Lung (tissue), 17 donors: ENCODE measurements at places on chromosomes 3 and 15. TPM values are rescaled to one million over a fixed set of nuclear protein-coding genes. Genes with fewer than 3 reads are reported as not detected.
A peak's percentile ranks its signal among the peaks of the same experiment; 100 is the strongest.

GRCh38 chr3:152122851-152123250, 145.9 kb upstream of the MBNL1 start:
- H3K36me3 ChIP-seq = no peaks in the 10 kb centered on the region
- no peak overlapping the region for H3K4me3 ChIP-seq
- H3K4me1 ChIP-seq = no peaks in the 10 kb centered on the region
- no peak for DNase-seq
- H3K27me3 ChIP-seq = no peaks in the 10 kb centered on the region
- no peak overlapping the region for H3K27ac ChIP-seq

GRCh38 chr3:110677506-110677905, 394.1 kb upstream of the NECTIN3 start:
- peaks cover 12% of the 10 kb centered on the region for H3K4me1 ChIP-seq
- H3K27me3 ChIP-seq = no peaks in the 10 kb centered on the region
- H3K36me3 ChIP-seq = no peaks in the 10 kb centered on the region
- DNase-seq = no peak
- no peak overlapping the region for H3K27ac ChIP-seq

DNA sequence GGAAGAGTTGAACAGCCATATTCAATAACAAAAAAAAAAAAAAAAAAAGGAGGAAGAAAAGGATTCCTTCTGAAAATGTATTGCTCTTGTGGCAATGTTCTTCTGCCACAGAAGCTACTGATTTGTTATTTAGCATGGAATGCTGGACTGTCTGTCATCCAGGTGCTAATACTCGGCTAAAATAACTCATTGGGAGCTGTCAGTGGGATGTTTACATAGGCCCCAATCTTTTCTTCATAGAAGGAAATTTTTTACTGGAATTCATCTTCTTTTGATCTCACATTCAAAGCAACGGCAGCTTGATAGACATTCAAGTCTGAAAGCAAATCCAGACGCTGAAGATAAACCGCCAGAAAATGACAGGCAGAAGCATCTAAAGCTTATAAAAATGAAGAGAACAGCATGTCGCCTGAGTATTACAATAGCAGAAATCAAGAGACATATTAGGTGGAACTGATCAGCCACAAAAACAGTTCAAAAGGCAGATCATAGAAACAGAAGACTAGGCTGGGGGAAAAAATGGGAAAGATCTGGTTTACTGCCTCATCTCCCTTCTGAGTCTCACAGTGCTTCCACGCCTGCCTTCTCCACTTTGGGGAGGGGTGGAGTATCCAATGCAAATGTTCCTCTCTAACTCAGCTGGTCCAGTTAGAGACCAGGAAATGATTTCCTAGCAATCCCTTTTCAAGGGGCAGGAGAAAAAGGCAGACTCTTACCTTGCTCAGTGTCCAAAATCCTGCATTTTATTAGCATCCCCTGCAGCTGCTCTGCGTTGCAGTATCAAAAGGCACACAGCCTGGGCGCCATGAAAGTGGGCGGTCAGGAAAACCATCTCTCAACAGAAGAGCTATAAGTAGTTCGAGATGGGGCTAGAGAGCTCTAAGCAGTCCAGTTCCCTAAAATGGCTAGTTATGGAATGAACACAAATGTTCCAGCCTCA, 451.9 kb downstream of the FOXP1 start:
- no peaks in the 10 kb centered on the region for H3K36me3 ChIP-seq
- no peak overlapping the region for H3K4me3 ChIP-seq
- peaks cover 84% of the 10 kb centered on the region for H3K4me1 ChIP-seq
- DNase-seq = no peak

GRCh38 chr3:108441518-108441917, 68.9 kb downstream of the MYH15 start:
- no peaks in the 10 kb centered on the region for H3K36me3 ChIP-seq
- no peaks in the 10 kb centered on the region for H3K27me3 ChIP-seq
- peak; percentile 35 for DNase-seq
- H3K27ac ChIP-seq = no peak overlapping the region
- H3K4me1 ChIP-seq = peaks cover 13% of the 10 kb centered on the region

- no peaks in the 10 kb centered on the region for H3K27me3 ChIP-seq
- H3K4me1 ChIP-seq = no peaks in the 10 kb centered on the region
- no peak for DNase-seq
- H3K36me3 ChIP-seq = peaks cover 13% of the 10 kb centered on the region
- H3K4me3 ChIP-seq = no peak overlapping the region
- H3K27ac ChIP-seq = no peak overlapping the region
These were observed 7.0 kb downstream of the EBLN2 start for GRCh38 chr3:73068419-73068818.

DNA sequence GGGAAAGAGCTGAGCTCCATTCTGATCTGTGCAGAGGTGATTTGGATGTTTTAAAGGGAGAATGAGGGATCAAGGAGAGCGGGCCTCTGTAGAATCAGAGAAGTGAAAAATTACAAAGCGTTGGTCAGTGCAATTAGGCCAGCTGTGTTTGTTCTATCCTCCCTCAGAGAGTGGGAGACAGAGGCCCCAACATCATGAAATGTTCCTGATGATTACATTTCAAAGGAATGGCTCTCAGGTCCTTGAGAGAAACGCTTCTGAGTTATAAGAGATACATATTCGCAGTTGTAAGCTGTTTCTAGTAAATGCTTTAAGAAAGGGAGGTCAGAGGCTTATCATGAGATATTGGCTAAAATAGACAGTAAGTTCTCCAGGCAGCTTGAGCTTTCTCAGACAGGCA, 15.7 kb upstream of the CAND2 start:
- H3K27me3 ChIP-seq = no peaks in the 10 kb centered on the region
- H3K36me3 ChIP-seq = no peaks in the 10 kb centered on the region
- H3K4me1 ChIP-seq = peaks cover 1% of the 10 kb centered on the region
- DNase-seq = no peak

GRCh38 chr15:67832031-67832551, 6.8 kb downstream of the SKOR1 start:
- no peak for DNase-seq
- H3K4me1 ChIP-seq = no peaks in the 10 kb centered on the region
- no peak overlapping the region for H3K27ac ChIP-seq
- peaks cover 78% of the 10 kb centered on the region for H3K27me3 ChIP-seq
- H3K4me3 ChIP-seq = no peak overlapping the region

GRCh38 chr3:196237203-196237602, 20.9 kb downstream of the SLC51A start:
- H3K27me3 ChIP-seq = no peaks in the 10 kb centered on the region
- no peak overlapping the region for H3K27ac ChIP-seq
- H3K36me3 ChIP-seq = peaks cover 20% of the 10 kb centered on the region

GRCh38 chr3:12963231-12963896, 109.9 kb downstream of the IQSEC1 start:
- H3K27me3 ChIP-seq = no peaks in the 10 kb centered on the region
- H3K36me3 ChIP-seq = no peaks in the 10 kb centered on the region
- H3K4me3 ChIP-seq = no peak overlapping the region
- DNase-seq = no peak

GRCh38 chr3:66181764-66182163, 39.0 kb upstream of the SLC25A26 start:
- H3K27ac ChIP-seq = peak overlapping the region; percentile 72
- H3K27me3 ChIP-seq = no peaks in the 10 kb centered on the region
- H3K36me3 ChIP-seq = no peaks in the 10 kb centered on the region
- peaks cover 6% of the 10 kb centered on the region for H3K4me1 ChIP-seq

DNA sequence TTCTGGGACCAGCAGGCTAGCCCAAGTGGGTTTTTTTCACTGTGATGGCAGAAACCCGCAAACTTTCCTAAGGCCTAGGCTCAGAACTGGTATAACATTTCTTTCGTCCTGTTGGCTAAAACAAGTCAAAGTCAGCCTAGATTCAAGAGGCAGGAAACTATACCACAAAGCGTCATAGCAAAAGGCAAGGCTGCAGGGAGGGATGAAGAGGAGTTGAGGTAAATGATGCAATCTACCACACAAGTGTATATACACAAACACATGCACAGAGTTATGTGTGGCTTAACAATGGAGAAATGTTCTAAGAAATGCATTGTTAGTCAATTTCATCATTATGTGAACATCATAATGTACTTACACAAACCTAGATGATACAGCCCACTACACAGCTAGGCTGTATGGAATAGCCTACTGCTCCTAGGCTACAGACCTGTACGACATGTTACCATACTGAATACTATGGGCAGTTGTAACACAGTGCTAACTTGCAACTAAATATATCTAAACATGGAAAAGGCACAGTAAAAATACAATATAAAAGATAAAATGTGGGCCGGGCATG, 225.6 kb downstream of the TBL1XR1 start:
- no peaks in the 10 kb centered on the region for H3K27me3 ChIP-seq
- H3K4me1 ChIP-seq = no peaks in the 10 kb centered on the region
- no peak for DNase-seq

- no peak for DNase-seq
- H3K36me3 ChIP-seq = no peaks in the 10 kb centered on the region
- no peak overlapping the region for H3K27ac ChIP-seq
- H3K4me1 ChIP-seq = no peaks in the 10 kb centered on the region
- no peaks in the 10 kb centered on the region for H3K27me3 ChIP-seq
These were observed 103.3 kb upstream of the GOLGA6L6 start for GRCh38 chr15:20644896-20645295.

GRCh38 chr15:98231696-98232440, 271.4 kb downstream of the ARRDC4 start:
- H3K4me1 ChIP-seq = no peaks in the 10 kb centered on the region
- no peaks in the 10 kb centered on the region for H3K27me3 ChIP-seq
- no peak overlapping the region for H3K4me3 ChIP-seq
- no peaks in the 10 kb centered on the region for H3K36me3 ChIP-seq
- H3K27ac ChIP-seq = no peak overlapping the region
- DNase-seq = no peak

- no peaks in the 10 kb centered on the region for H3K36me3 ChIP-seq
- no peak for DNase-seq
- H3K27me3 ChIP-seq = no peaks in the 10 kb centered on the region
- no peak overlapping the region for H3K27ac ChIP-seq
These were observed 177.3 kb upstream of the ARRDC4 start for GRCh38 chr15:97783240-97783639.

DNA sequence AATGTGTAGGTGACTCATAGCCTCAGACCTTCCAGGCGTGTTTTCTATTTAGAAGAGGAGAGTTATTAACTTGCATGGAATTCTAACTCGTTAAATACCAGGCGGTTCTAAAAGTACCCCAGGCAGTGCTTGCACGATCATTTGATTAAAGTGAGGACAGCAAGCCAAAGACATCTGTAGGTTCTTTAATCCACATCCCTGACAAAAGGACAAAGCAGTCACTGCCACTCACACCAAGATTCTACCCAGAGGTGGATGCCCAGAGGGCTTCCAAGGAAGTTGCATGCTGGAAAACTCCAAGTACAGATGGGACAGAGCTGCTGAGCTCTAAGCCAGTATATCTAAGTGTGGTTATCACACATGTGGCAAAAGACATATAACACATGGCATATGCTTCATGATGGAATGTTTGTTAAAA, 372.1 kb downstream of the ROBO2 start:
- no peak overlapping the region for H3K4me3 ChIP-seq
- no peaks in the 10 kb centered on the region for H3K27me3 ChIP-seq
- H3K36me3 ChIP-seq = no peaks in the 10 kb centered on the region
- H3K4me1 ChIP-seq = peaks cover 8% of the 10 kb centered on the region
- H3K27ac ChIP-seq = no peak overlapping the region

DNA sequence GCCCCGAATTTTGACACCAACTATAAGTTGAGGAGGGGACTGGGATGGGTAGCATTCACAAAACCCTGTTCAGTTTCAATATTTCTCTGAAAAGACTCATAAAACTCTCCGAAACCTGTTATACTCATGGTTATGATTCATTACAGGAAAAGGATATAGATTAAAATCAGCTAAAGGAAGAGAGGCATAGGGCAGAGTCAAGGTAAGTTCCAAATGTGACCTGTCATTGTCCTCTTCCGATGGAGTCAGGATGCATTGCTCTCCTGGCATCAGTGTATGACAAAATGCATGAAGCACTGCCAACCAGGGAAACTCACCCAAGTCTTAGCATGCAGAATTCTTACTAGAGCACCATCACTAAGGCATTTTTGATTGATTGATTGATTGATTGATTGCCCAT, 525.0 kb upstream of the NAALADL2 start:
- H3K4me3 ChIP-seq = no peak overlapping the region
- H3K36me3 ChIP-seq = no peaks in the 10 kb centered on the region
- H3K27ac ChIP-seq = no peak overlapping the region
- DNase-seq = no peak
- H3K27me3 ChIP-seq = no peaks in the 10 kb centered on the region

GRCh38 chr3:160801386-160802118, 45.5 kb downstream of the PPM1L start:
- no peaks in the 10 kb centered on the region for H3K27me3 ChIP-seq
- H3K4me1 ChIP-seq = no peaks in the 10 kb centered on the region
- DNase-seq = no peak
- peak overlapping the region; percentile 84 for H3K27ac ChIP-seq
- H3K4me3 ChIP-seq = no peak overlapping the region

DNA sequence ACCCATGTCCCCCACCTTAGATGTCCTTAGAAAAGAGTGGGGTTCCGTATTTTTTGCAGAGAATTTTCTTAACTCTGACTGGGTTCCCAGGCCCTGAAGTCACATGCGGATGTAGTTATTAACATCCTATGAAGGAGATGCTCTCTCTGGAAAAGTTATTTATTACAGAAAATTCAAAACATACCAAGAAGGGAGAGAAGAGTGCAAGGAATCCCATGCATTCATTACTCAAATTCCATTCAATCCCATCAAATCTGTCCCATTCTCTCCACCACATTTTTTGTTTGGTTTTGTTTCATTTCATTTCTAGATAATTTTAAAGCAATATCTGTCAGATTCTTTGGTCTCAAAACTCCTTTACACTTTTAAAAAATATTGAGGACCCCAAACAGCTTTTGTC, 34.3 kb upstream of the ANKRD34C start:
- no peak for DNase-seq
- H3K27ac ChIP-seq = no peak overlapping the region
- no peaks in the 10 kb centered on the region for H3K36me3 ChIP-seq
- peaks cover 3% of the 10 kb centered on the region for H3K27me3 ChIP-seq
- no peaks in the 10 kb centered on the region for H3K4me1 ChIP-seq

DNA sequence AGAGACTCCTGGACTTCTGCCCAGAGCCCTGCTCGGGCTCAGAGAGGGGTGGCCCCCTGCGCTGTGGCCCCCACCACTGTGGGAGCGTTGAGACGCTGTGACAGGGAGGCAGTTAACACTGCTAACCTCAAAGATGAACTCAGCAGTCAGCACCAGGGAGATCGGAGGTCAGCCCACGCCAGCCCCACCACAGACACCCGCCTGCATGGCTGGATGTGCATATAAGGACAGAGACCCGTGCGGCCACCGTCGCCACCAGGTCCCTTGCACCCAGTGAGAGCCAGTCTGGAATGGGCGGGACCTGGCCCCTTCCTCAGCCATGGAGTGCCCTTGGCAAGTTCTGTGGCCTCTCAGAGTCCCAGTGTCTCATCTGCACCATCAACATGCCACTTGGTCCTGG, 48.5 kb upstream of the FURIN start:
- no peak overlapping the region for H3K27ac ChIP-seq
- H3K27me3 ChIP-seq = no peaks in the 10 kb centered on the region
- no peak overlapping the region for H3K4me3 ChIP-seq
- no peaks in the 10 kb centered on the region for H3K36me3 ChIP-seq
- peaks cover 13% of the 10 kb centered on the region for H3K4me1 ChIP-seq

- no peaks in the 10 kb centered on the region for H3K36me3 ChIP-seq
- H3K4me3 ChIP-seq = no peak overlapping the region
- no peak overlapping the region for H3K27ac ChIP-seq
- no peaks in the 10 kb centered on the region for H3K4me1 ChIP-seq
- H3K27me3 ChIP-seq = no peaks in the 10 kb centered on the region
These were observed 27.4 kb downstream of the GLDN start for GRCh38 chr15:51368751-51369450.

Gene NGLY1
- polyA plus RNA-seq = 35.7 TPM

Gene TMEM45A
- polyA plus RNA-seq = 24.6 TPM

Gene SAMMSON
- not detected for polyA plus RNA-seq

Gene C15orf62
- polyA plus RNA-seq = 0.87 TPM

Gene SLC22A14
- 0.07 TPM for polyA plus RNA-seq

Gene SAMD7
- polyA plus RNA-seq = not detected

Gene CELSR3
- polyA plus RNA-seq = 0.71 TPM

Gene GOLGA6D
- polyA plus RNA-seq = not detected

Gene GOLGA8M
- 0.40 TPM for polyA plus RNA-seq

Gene THSD4
- 6.0 TPM for polyA plus RNA-seq

Gene BAHD1
- 12.8 TPM for polyA plus RNA-seq
